ENCODE measurements at places on chromosomes 11 and 22.

GRCh38 chr11:103602840-103603239 is 433.6 kb upstream of the DDI1 start:
- DNase-seq, result no peak

DNA sequence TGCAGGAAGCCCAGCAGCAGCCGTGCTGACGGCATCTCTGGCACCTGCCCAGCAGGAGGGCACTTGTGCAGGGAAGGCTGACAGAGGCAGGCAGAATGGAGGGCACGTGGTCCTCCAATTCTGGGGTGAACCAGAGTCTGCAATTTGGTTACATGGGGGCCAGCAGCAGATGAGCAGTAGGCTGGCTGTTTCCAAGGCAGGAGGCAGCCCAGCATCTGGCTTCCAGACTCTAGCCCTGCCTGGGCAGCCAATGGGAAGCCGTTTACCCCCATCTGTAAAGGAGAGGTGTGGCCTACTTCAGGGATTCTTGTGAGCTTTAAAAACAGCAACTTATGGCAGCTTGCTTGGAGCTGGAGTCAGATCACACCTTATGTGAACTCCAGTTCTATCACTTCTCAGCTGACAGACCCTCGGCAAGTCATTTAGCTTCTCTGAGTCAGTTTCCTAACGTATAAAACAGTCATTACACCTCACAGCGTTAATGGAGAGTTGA is 27.9 kb upstream of the RASL10A start:
- DNase-seq, result no peak

DNA sequence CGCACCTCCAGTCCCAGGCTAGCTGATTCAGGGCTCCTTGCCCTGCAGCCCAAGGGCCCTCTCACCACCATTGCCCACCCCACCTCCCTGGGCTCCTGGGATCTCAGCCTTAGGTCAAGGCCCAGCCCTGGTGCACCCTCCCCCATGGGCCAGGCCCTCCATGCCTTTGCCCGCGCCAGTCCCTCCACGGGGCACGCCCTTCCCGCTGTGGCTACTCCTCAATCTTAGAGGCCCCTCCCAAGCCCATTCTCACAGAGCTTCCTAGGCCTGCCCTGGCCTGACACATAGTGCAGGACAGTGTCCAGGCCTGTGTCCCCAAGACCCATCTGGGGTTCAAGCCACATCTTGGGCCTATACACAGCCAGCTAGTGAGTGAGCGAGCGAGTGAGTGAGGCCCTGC is 6.9 kb downstream of the GP1BB start:
- no peak for DNase-seq

DNA sequence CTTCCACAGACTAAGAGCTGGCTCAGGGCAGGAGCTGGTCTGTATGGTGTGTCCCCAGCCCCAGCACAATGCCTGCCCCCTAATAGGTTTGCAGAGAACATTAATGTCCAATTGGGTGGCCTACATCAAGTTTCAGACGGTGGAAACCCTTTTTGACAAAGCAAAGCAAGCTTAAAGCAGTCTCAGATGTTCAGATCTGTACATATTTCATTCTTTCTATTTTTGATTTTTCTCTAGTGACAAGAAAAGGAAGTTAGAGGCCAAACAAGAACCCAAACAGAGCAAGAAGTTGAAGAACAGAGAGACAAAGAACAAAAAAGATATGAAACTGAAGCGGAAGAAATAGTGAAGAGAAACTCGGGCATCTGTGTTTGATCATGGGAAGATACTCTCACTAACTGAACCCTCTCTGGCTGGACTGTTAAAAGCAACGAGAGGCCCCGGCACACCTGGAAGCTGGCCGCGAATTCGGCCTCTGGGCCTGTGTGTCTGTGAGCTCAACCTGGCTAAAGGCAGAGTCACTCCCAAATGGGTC is 40.5 kb downstream of the NAT10 start:
- no peak for DNase-seq

DNA sequence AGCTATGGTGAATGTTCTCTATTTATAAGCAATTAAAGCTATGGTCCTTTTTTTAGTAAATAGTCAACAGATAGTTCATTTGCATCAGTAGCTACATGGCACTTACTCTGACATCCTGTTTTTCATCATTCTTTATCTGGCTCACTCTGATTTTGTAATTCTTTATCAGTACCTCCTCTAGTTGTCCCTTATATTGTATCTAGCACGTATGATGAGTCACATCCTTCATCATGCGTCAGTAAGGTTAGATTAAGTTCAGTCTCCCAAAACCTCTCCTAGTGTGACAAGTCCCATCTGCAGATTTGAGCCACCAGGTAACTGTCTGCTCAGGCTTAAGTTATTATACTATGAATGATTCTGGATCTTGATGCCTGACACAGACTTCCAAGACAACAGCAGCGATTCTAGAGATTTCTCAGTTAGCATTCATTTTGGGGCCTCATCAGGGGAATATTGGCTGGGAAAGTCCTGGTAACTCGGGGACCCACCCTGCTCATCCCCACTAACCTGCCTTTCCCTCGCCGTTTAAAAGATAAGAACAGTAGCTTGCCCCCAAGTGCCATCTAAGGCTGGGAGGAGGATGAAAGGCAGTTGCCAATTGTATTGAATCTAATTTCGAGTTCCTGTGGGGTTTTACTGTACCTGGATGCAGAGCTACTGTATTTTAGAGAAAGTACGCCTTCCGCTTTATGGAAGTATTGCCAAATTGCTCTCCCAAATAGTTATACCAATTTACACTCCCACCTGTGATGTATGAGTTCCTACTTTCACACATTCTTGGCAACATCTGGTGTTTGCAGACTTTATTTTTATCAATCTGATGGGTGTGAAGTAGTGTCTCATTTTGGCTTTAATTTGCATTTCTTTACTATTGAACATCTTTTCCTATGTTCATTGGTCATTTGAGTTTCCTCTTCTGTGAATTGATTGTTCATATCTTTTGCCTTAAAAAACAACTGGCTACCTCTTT is 55.9 kb downstream of the ZC3H12C start:
- no peak for DNase-seq

DNA sequence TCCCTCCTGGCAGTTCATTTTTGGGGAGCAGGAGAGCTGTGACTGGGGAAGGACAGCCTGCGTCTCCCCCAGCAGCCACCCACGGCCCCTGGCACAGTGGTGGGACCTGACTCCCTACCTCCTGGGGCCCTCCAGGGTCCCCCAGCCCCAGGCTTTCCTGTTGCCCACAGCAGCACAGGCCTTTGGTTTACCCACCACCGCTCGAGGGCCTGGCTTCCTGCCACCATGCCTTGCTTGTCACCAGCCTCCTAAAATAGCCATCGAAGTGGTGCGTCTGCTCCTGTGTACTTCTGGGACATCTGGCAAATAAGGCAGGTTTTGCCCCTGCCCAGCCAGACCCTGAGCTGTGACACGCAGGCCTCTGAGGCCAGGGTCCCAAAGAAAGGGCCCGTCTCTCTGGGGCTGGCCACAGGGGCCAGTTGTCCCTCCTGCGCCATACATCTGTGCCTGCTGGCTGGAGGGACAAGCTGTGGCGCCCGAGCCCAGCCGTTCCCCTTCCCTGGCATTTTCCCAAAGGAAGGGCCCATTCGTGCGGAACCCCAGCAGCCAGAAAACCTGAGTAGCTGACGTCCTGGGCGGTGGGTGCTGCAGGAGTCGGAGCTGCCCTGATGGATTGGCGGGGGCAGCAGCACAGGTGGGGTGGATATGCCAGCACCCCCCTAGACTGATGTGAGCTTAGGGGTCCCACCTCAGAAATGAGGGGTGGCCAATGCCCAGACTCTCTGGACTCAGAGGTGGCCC is 14.6 kb downstream of the PHLDA2 start:
- DNase-seq, result no peak
